Stimulated activated CD8-positive, alpha-beta memory T cell treated with anti-CD3 and anti-CD28 coated beads, Interleukin-7, amount 100 ng/mL, for 1 hour (primary cell): ENCODE measurements at places on chromosomes 11 and 22.

GRCh38 chr11:33910296-33910957, 18.6 kb upstream of the LMO2 start:
- no peak for DNase-seq

DNA sequence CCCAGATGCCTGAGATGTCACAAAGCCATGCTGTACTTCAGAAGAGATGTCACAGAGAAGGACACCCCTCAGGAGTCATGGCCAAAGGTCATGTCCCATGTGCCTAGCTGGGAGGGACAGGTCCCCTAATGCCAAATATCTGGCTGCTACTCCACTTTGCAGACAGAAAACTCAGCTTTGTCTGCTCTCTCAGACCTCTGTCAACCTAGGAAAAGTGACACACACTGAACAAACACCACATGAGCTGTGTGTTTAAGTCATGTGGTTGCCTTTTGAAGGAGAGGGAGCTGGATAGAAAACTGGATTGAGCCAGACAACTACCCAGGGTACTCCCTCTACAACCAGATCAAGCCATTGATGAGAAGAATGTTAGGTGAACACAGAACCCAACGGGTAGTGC, 3.5 kb downstream of the TRIM66 start:
- no peak for DNase-seq

DNA sequence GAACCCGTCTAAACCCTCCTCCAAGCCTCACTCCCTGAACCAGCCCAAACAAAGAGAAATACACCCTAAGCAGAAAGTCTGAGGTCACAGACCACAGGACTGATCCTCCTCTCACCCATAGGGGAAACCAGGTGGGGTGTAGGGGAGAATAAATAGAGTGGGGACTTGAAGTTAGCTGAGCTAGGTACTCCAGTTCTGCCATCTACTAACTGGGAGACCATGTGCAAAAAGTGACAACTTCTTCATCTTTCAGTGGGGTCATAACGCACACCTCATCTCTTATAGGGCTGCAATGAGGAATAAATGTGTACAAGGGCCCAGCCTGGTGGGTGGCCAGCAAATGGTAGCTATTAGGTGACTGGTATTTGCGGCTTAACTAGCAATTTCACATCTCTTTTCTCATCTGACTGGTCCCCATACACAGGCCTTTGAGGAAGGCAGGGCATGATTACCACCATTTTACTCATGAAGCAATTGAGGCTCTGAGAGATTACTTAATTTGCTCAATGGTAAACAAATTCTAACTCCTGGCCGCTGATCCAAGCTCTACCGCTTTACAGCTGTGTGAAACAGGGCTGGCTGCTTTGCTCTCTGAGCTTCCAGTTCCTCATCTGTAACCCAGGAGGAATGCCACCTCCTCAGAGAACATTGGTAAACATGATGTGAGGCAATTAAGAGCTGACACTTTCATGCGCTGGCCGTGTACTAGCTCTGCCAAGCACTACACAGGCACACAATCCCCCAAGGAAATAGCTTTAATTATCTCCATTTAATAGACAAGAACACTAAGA, 16.6 kb downstream of the TBC1D10A start:
- no peak for DNase-seq

DNA sequence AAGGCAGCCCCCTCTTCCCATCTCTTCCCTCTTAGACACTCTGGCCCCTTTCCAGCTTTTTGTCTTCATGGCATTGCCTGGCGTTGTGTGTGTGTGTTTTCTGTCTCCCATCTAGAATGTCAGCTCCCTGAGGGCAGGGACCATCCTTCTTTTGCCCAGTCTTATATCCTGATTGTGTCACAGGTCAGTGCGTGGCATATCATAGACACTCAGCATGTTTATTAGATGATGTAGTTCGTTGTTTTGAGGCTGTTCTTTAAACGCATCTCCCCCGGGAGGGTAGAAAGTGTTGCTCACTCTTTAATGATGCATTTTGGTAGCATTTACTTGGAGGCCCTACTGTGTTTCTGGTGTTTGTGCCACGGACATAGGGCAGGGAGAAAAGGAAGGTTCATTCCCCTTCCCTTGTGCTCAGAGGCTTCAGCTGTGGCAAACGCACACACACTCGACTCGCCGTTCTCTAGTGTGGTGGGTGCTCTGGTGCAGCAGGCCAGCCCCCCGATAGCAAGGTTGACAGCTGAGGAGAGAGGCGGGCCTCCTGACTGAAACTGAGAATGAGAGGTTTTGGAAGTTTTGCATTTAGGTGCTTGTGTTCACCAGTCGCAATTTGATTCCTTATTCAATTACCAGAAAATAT, 60.2 kb downstream of the TNRC6B start:
- DNase-seq, result no peak

- no peak for DNase-seq
Observed at GRCh38 chr11:69500285-69501120, 19.0 kb downstream of the LINC01488 start.

DNA sequence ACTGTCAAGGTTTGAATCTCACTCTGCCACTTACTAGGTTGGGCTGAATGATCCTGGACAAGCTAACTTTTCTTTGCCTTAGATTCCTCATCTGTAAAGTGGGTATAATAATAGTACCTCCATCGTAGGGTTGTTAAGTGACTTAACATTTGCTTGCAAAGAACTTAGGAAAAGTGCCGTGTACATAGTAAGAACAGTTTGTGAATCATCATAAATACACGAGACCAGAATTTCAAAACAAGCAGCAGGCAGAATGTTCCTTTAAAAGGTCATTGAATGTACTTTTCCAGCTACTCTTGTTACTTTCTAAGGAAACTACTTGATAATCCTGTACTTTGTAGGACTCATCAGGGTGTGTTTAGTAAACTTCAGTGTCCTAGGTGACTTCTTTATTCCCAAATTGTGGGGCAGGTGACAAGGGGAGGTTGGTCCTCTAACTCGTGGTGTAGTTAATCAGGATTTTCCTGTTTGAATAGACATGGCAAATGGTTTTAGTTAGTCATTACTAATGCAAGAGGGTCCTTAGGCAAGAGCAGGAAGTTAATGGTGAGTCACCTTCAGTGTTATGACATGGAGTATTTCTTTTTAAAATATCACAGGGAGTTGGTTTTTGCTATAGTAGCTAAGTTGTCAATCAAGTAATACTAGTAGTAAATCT, 67.9 kb downstream of the YAP1 start:
- DNase-seq, result no peak

GRCh38 chr22:19882446-19883381, 28.0 kb upstream of the GNB1L start:
- DNase-seq, result no peak

GRCh38 chr22:45125188-45125587, 38.5 kb upstream of the NUP50 start:
- DNase-seq, result no peak

DNA sequence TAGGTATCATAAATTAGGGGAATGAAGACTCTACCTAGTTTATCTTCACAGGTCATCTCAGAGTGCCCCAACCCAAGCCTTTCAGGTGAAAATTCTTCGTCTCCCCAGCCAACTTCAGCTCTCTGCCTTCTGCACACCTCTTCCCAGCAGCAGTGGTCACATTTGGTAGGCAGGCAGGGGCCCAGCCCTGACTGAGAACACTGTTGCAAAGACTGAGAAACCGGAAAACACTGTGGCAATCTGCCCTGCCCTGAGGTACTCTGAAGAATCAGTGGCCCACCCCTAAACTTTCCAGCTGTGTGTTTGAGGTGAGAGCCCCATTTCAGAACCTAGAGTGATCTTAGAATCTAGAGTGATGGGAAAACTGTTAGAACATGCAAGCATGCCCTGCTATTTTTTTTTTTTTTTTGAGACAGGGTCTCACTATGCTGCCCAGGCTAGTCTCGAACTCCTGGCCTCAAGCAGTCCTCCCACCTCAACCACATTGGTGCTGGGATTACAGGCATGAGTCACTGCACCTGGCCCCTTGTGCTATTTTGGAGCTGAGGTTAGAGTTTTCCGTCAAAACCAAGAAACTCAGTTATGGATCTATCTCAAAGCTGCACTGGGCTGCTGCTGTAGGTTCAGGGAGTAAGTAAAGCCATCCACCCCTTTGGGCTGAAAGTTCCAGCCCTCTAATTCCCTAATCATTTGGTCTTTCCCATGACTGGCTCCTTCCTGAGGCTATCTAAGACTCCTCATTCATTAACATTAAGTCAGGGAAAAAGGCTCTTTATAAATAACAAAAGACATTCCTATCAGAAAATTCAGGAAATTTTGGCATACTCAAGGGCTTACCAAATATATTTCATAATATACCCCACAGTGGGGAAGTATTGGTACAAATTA, 1.7 kb upstream of the LDHA start:
- DNase-seq, result no peak

DNA sequence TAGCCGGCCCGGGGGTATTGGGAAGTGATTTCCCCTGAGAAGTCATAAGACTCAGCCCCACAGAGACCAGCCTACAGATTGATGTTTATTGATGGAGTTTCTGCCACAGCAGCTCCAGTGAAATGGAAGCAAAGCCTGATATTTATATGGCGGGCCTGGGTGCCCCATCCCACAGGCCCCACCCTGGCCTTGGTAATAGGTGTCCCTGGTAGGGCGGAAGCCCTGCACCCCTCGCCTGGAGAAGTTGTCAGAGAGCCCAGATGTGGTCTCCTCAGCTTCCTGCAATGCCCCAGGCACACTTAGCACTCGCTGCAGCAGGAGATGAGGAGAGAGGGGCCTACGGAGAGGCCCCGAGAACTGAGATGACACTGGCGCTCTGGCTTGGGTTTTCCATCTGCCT, 107.4 kb downstream of the MORC2 start:
- no peak for DNase-seq

GRCh38 chr11:75775056-75775455, 6.5 kb downstream of the DGAT2 start:
- no peak for DNase-seq

DNA sequence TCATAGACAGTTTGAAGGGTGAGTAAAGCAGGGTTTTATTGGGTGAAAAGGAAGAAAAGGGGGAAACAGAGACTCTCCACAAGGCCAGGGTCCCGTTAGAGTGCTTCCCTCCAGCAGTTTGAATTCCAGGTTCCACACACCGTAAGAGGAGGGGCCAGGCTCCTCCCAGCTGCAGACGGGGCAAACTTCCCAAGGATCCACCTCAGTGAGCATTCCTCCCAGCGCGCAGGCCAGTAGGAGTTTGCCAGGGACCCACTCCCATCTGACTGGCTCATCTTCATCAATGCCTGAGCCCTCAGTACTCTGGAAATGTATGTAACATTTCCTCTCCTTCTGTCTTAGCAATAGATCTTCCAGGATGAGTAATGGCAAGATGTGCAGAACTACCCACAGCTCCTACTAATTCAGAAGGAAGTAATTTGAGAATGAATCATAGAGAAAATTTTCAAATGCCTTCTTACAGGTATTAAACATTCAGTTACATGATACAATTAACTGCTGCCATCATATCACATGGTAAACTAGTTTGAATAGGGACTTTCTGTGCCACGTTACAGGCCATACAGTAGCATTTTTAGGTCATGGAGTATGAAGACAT, 34.0 kb upstream of the TRPC6 start:
- DNase-seq, result no peak

GRCh38 chr22:22681221-22681739, 36.9 kb downstream of the GGTLC2 start:
- DNase-seq, result no peak

GRCh38 chr11:9462172-9462799, 1.5 kb downstream of the ZNF143 start:
- DNase-seq, result no peak

GRCh38 chr11:134044514-134045284, 24.2 kb upstream of the JAM3 start:
- DNase-seq, result no peak

- no peak for DNase-seq
Observed at GRCh38 chr11:57207168-57207567, 25.4 kb downstream of the LRRC55 start.

DNA sequence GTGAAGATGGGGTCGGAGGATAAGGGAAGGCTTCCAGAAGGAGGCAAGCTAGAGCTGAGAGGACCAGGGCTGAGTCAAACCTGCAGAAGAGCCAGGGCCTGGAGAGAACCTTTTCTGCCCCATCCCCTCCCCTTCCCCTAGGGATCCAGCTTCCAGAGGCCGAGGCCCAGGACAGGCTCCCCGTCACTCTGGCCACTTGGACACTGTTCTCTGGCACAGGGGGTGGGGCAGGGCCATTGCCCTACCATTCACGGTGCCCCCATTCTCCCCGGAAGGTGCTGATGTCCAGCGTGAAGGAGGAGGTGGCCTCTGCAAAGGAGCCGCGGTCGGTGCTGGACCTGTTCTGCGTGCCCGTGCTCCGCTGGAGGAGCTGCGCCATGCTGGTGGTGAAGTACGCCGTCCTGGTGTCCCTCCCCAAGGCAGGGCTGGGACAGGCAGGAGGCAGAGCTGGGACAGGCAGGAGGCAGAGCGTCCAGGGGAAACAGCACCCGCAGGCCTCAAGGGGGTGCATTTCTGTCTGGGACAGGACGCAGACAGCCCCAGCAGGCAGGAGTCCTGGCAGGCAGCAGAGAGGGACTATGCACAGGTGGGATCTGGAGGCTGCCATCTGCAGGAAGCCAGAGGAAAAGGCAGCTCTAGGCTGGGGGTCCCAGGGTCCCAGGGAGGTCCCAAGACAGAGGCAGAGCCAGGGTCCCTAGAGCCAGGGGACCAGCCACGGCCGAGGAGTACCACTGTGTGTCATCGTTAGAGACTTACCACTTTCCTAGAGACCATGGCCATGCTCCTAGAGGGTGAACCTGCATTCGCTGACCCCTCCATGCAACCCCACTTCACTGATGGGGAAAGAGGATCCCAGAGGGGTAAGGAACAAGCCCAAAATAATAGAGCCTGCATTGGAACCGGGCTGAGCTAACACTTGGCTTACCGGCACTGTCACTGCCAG, 25.8 kb upstream of the SLC22A12 start:
- no peak for DNase-seq
